Lung microvascular endothelial cell (primary cell): ENCODE measurements at places on chromosomes 2 and 18. TPM values are rescaled to one million over a fixed set of nuclear protein-coding genes. Genes with fewer than 3 reads are reported as not detected.
A peak's percentile ranks its signal among the peaks of the same experiment; 100 is the strongest.

DNA sequence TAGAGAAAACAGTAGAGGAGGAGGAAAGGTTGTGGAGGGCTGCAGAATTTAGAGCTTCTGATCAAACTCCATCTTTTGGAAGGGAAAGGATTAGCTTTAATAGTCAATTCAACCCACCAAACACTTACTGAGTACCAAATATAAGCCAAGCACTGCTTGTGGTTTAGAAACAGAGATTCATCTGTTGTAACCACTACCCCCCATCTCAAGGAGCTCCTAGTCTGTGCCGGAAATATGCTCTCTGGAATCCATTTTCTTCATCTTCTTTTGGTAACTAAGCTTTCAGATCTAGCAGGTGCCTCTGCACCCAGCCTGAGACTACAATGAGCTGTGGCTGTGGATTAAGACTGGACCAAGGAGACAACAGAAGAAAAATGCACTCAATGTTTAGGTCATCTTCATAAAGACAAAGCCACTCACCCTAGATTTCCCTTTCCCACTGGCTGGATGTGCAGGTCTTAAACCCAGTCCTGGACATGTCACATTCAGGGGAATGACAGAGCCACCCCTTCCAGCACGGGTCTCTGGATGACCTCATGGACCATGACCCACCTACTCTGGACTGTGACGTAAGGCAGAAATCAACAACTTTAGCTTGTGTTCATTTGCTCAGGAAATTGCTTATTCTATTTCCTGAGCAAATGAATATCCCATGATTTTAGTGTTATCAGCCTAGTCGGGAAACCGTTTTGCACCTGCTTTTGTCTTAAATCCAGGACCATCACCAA is 52.9 kb downstream of the EPB41L3 start:
- DNase-seq, result no peak

DNA sequence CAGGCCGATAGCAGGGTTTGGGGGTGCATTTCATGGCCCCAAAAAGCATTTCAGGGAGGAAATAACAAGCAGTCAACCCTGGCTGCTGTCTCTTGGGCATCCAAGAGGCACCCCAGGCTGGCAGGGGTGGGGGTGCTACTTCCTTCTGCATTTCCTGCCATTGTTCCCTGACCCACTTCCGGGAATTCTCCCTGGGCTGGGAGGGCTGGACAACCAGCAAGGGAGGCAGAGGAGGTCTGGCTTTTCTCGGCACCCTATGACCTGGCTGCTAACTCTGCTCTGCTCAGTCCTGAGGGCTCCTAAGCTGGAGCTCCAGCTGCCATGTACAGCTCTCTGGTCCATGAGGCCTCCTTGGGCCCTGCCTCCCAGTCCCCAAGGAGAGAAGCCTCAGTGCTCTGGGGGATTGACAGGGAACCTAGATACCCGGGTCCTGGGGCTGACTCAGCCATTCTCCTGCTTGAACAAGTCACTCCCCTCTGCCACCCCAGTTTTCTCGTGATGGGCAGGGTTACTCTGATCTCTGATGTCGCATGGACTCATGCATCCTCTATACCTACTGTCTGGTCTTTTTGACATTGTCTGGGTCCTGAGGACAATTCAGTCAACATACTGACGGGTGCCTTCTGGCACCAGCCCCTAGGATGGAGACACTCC is 47.2 kb downstream of the DYSF start:
- DNase-seq, result peak; percentile 71

GRCh38 chr18:39741755-39742466 is 2176.3 kb upstream of the CELF4 start:
- no peak for DNase-seq

DNA sequence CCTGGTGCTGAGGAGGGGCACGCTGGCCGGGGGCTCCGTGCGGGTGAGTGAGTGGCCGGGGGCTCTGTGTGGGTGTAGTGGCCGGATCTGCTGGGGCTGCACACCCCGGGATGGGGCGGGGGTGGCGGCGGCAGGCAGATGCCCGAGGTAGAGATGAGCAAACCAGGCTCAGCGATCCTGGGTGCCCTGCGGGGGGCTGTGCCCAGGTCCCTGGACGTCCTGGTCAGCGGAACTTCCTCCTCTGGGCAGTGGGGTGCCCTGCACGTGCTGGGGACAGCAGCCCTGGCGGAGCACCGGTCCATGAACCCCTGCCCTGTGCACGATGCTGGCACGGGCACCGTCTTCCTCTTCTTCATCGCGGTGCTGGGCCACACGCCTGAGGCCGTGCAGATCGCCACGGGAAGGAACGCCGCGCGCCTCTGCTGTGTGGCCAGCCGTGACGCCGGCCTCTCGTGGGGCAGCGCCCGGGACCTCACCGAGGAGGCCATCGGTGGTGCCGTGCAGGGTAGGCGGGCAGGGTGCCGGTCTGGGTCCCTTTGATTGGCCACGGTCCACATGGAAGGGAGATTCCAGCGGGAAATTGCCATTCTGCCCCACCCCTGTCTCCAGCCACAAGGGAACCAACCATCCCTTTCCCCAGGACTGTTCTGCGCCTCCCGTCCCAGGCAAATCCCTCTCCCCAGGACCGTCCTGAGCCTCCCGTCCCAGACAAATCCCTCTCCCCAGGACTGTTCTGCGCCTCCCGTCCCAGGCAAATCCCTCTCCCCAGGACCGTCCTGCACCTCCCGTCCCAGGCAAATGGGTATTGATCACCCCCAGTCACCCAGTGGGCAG is 5.9 kb downstream of the NEU4 start:
- DNase-seq, result no peak

DNA sequence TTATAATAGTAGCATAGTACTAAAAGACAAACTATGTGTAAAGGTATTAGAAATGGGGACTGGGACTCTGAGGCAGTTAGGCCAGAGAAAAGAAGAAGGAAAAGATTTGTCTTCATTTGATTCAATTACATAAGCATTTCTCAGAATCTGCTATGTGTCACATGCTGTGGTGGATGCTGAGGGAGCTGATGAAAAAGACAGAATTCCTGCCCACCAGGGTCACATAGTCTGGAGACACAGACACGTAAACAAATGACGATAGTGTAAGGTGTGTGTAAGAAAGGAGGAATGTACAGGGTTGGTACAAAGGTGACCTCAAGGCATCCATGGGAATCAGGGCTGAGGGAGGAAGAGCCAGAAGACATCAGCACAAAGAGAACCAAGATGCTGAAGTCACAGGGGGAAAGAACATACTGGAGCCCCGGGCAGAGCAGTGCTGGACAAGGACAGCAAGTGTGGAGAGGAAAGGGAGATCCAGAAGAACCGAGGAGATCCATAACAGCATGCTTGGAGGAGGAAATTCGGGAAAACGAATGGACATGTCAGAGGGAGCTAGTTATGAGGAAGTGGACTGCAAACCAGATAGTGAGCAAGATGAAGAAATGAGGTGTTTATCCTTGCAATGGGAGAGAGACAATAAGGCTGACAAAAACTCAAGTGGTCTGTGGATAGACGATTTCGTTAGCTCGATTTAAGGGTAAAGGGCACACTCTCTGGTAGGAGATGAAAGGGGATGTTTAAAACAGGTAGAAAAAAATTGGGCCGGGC is 1.2 kb upstream of the MAPRE3 start:
- DNase-seq, result no peak

GRCh38 chr18:49967636-49968313 is 154.4 kb upstream of the ACAA2 start:
- no peak for DNase-seq

DNA sequence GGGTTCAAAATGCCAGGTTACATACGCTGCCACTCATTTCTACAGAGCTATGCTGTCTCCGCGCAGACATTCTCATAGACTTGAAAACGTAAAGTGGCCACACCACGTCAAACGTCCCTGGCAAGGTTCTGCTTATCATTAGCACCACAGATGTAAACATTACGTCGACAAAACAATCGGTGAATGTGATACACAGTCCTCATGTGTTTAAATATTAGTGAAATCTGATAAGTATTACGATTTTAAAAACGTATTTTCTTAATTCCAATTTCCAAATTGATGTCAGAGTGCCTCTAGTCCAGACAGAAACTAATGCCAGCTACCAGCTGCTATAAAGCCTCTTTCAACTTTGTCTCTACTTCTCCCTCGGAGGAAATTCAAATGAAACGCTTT is 1.2 kb downstream of the STK17B start:
- DNase-seq, result peak; percentile 55

DNA sequence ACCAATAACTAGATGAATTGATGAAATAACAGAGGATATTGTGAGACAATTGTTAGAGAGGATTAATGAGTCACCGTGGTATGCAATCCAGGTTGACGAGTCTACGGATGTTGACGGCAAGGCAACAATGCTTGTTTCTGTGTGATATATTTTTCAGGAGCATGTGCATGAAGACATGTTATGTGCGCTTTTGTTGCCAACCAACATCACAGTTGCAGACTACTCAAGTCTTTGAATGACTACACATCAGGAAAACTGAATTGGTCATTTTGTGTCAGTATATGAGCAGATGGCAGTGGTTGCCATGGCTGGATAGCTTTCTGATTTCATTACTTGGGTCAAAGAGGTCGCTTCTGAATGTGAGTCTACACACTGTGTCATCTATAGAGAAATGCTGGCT is 96.8 kb upstream of the CRACDL start:
- DNase-seq, result no peak

- no peak for DNase-seq
Measured at GRCh38 chr2:152867397-152867796, 149.0 kb downstream of the ARL6IP6 start.

DNA sequence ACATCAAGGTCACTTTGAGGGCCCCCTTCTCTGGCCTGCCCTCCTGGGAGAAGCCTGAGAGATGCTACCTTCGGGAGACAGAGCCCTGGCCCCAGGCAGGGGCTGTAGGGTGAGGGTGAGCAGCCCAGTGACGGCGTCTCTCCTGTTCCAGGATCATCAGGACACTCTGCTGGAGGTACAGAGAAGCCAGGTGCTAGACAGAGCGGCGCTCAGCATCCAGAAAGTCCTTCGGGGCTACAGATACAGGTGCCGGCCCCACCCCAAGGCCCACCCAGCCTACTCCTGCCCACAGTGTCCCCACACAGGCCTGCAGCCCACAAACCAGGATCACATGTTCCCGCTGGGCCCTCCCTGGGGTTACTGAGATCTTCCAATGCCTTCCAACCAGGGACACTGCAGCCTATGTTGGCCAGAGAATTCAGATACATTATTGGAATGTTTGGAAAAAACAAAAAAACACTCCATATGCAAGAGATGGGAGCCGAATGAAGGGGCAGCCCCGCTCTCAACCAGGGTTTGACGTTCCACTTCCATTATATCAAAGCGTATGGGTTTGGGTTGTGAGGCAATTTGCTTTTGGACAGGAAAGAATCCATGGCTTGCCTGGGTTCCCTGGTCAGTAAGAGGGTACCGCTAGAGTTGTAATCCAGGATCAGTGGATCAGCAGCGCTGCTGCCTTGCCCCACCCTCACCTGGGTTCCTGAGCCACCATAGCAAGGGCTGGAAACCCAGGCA is 49.5 kb upstream of the GPR17 start:
- no peak for DNase-seq

GRCh38 chr2:175575346-175576258 is 394.1 kb upstream of the ATP5MC3 start:
- no peak for DNase-seq

DNA sequence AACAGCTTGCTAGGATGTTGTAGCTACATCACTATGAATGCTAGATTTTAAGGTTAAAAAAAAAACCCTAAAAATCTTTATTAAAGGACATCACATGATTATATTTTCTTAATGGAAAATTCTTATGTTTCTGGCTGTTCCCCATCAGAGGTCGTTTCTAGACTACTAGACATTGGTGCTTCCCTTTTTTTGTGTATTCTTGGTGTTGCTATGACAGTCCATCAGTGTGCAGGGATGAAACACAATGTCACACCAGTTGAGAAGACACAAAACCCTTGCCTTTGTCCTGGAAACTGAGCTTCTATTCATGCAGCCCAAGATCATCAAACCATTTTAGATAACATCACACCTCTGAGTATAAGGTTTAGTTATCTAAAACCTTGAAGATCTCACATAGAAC is 19.9 kb upstream of the TMEM131 start:
- DNase-seq, result no peak

- DNase-seq, result no peak
Measured at GRCh38 chr2:120832296-120833070, 96.8 kb downstream of the GLI2 start.

- no peak for DNase-seq
Measured at GRCh38 chr2:78699696-78700095, 325.8 kb upstream of the REG3G start.

GRCh38 chr2:125167820-125168219 is 1142.7 kb downstream of the CNTNAP5 start:
- no peak for DNase-seq

DNA sequence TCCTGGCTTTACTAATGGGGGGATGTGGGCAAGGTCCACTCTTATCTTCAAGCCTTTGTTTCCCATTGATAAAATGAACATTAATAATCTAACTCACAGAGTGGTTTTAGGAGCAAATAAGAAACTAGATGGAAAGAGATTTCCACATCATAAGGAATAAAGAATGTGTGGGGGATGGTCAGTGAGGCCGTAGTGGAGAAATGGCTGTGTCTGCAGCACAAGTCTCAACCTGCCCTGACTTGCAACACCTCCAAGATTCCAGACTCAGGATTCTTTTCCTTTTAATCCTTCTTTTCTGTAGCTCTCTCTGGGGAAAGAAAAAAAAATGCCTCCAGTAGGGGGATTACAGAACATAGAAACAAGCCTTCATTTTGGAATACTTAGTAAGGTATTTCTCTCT is 124.2 kb upstream of the MEX3C start:
- DNase-seq, result no peak

DNA sequence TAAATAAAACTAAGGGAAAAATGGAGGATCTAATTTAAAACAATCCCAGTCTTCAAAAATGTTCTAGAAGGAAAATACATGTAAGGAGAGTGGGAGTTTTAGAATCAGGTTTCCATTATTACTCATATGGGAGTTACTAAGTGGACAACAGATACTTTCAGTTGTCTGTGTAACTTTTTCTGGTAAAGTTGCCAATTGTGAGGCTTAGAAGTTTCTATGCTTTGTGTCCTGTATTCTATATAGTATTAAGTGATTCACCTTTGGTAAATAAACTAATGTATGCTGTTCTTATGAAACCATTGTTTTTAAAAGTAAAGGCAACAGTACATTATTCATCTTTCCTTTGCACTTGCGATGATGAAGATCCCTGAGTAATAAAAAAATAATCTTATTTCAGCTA is 274.9 kb downstream of the NR4A2 start:
- no peak for DNase-seq

- DNase-seq, result peak; percentile 76
Measured at GRCh38 chr18:37537868-37538525, 27.6 kb downstream of the CELF4 start.

DNA sequence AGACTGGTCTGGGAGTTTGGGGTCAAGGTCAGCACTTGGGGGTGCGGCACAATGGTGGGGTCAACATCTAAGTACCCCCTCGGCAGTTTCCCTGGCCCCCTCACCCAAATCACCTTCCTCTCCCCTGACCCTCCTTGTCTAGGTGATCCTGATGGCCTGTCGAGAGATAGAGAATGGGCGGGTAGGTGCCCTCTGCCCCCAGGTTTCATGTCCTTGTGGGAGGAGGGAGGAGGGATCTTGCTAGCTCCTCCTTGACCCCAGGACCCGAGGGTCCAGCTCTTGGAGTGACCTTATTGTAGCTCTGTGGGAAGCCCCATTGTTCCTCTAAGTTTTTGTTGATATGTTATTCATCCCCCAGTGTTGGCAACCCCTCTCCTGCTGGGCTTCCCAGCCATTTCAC is 3.6 kb downstream of the PTPN18 start:
- no peak for DNase-seq

Gene NIFK
- total RNA-seq, result 24.4 and 43.8 TPM in 2 replicates

Gene OBSL1
- total RNA-seq, result 13.9 and 28.6 TPM in 2 replicates

Gene BAZ2B
- total RNA-seq, result 45.8 and 68.8 TPM in 2 replicates

Gene TUBA4B
- total RNA-seq, result not detected in 2 replicates

Gene INPP1
- total RNA-seq, result 12.3 and 14.4 TPM in 2 replicates

Gene CTAGE1
- not detected in 2 replicates for total RNA-seq

Gene PRSS56
- not detected in 2 replicates for total RNA-seq

Gene STARD6
- total RNA-seq, result 0.20 TPM in 1 of 2 replicates, not detected in the other

Gene UGT1A3
- total RNA-seq, result not detected in 2 replicates

Gene PLGLB2
- 0.87 and 1.2 TPM in 2 replicates for total RNA-seq

Gene IRS1
- under 0.01 TPM in 2 replicates for total RNA-seq
